ENCODE measurements at places on chromosomes 5 and 9.

GRCh38 chr5:96143450-96143849, 181.8 kb upstream of the ELL2 start:
- no peak for DNase-seq

- no peak for DNase-seq
Observed at GRCh38 chr9:112332214-112332613, 1.2 kb downstream of the PTBP3 start.

DNA sequence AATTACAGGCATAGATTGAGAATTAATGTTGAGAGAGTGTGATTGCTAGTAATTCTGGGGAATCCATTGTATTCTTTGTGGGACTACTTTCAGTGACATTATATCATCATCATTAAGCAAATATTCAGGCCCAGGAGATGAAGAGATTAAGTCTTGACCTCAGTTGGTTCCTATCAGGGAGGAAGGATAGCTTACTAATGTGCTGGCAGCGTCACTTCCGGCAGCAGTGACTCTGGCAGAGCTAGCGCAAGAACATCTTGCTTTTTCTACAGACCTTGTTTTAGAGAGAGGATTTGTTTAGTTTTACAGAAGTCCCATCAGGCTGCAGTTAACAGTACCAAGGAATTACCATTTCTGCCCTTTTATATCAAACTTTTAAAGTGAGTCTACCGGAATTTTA, 20.3 kb downstream of the OSTF1 start:
- no peak for DNase-seq

- no peak for DNase-seq
Observed at GRCh38 chr5:66230551-66230950, 86.5 kb downstream of the SREK1 start.

GRCh38 chr5:130279386-130279785, 375.1 kb downstream of the CHSY3 start:
- DNase-seq: no peak

DNA sequence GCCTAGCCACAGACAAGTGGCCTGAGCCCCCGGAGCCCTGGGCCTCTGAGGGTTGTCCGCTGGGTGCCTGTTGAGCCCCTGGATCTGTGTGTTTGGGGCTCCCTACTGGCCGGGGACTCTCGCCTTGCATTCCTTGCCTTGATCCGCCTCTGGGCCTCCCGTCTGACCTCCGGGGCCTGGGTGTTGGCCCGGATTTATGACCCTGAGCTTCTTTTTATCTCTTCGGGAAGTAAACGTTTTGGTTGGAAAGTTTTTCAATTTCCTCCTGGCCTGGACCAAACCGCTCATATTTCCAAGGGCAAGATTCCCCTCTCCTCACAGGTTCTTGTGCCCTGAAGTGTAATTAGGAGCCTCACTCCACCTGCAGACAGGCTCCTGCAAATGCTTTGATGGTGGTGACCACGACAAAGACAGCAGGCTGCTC, 69.3 kb upstream of the EGFLAM start:
- DNase-seq: no peak

- DNase-seq: no peak
Observed at GRCh38 chr5:114411380-114411931, 49.6 kb downstream of the KCNN2 start.

DNA sequence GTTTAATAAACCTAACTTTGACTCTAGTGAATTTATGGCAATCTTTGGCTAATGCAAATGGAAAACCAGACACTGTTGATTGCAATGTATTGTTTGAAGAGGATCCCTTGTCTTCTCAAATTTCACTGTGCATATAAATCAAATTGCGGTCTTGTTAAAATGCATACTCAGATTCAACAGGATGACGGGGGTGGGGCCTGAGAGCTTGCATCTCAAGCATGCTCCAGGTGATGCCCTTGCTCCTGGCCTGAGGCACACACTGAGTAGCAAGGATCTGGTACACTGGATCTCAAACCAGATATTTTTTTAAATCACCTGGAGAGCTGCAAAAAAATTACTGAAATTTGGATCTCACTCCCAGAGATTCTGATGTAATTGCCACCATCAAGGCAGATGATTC, 463.7 kb downstream of the DNAH5 start:
- DNase-seq: no peak

DNA sequence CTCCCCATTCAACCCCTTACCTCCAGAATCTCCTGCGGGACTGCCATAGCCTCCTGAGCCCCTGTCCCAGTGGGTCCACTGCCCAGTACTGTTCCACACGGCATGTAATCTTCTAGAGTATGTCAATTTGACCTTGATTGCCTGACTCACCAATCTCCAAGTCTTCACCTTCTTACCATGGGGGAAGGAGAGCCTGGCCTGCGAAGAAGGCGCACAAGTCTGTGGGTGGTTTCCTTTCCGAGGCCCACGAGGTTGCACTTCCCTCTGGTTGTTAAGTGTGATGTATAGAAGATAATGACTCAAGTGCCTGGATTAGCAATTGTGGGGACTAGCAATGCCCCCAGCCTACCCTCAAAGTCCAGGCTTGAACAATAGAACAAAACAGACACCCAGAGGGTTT, 8.1 kb upstream of the TENT4A start:
- no peak for DNase-seq

DNA sequence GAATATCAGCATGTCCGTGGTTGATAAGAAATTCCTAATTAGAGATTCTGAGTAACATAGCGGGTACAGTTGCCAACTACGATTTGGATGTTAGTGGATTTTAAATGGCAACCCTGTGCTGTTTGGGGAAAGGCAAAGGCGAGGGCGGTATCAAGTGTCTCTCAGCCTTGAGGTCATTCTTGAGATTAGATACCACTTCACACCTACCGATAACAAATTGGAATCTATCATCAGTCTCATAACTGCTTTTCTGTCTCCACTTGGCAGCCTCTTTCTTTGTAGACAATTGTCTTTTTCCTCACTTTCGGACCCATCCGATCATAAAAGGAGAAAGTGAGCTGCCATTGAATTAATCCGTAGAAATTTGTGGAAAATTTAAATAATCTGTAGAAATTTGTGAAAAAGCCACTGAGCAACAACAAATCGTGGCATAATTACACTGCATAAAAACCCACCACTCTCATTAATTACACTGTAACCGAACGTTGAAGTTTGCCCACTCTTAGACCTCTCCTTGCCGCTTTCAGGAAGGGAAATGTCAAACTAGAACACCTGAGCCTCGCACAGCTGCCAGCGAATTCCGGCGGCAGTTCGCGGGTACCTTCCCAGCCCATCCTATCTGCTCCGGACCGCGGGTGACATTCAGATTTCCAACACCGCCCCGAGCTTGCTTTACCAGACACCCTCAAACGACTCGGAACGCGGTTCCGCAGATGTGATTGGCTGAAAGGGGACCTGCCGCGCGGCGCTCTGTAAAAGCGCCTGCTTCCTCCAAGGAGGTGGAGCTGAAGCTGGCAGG, 849 bp upstream of the RGMB start:
- DNase-seq: peak; percentile 84

DNA sequence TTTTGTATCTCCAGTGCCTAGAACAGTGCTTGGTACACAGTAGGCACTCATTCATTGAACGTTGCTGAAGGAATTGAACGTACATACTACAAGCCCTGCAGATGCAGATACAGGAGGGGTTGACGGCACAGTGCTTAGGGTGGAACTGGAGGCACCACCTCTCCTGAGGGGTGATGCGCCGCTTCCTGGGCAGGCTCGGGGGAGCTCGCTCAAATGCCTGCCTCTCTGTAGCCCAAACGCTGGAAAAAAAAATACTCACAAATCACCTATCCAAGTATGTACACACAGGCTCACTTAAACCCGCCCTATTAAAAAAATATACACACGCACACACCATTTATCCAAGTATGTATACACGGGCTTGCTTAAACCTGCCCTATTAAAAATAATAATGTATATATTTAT, 536 bp upstream of the COMMD10 start:
- no peak for DNase-seq

DNA sequence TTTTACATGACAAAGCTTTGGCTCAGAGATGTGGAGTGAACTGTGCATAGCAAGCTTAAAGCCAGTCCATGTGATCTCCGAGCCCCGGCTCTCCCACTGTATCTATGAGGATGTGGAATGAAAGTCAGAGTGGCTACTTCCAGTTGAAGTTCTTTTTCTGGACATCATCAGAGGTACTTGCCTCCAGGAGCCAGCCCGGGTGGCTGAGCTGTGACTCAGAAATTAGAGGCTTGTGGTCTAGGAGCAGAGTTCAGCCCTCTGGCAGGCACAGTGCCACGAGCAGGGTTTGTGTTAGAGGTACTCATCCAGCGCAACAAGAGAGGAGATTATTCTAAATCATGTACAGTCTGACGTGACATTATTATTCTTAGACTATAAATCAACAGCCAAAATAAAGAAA, 322.5 kb downstream of the CDK5RAP2 start:
- DNase-seq: no peak

DNA sequence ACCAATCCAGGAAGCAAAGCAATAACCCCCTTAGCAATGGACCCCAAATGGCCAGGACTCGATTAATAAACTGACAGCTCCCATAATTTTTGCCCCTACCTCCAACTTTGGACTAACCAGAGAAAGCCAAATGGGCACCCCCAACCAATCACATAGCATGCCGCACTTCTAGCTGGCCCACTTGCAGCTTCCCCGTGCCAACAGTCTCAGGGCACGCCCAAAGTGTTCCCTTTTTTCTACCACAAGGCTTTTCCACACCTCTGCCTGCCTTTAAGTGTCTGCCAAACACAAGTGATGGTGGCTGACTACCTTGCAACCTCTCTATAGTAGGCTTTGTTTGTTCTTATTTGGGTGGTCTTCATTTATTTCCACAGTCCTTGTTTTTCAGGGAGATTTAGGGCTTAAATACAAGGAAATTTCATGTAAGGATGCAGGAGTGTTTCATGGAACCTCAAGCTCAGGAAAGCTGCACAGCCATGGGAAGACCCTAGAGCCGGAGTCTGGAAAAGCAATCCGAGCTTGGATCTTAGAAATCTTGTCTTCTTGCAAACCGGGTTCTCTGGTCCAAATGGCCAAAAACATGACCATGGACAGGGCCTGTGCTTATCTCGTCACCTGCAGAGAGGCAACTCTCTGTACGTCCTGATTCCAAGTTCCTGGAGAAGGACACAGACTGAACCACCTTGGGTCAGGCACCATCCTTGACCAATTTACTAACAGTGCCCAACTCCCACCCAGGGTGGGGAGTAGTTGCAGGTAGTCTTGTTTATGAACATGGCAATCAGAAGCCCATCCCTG, 89.2 kb downstream of the THBS4 start:
- DNase-seq: no peak

GRCh38 chr5:35518104-35518503, 99.6 kb upstream of the SPEF2 start:
- DNase-seq: no peak

DNA sequence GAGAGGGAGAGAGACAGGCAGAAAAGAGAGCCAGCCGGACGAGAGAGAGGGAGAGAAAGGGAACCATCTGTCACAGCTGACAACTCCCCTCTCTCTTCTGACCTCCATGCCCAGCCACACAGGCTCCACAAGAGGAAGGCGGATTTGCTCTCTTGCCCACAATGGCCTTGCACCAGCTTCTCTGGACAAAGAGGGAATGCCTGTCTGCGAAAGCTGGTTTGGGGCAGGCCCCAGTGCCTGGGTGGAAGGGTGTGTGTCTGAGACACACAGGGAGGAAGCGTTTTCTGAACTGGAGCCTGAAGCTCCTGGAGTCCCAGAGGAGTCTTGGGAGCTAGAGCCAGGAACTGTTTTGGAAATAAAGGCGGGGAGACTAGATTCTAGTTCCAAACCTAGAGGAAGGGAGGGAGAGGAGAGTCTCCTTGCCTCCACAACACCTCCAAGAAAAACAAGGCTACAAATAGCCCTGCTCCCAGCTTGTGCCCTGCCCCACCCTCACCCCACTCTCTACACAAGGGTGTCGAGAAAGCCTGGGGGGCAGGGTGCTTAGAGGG, 12.5 kb downstream of the C1QTNF2 start:
- no peak for DNase-seq

- DNase-seq: no peak
Observed at GRCh38 chr5:90810211-90810610, 251.6 kb downstream of the ADGRV1 start.
